ENCODE measurements at places on chromosomes 2 and 18. TPM values are rescaled to one million over a fixed set of nuclear protein-coding genes. Genes with fewer than 3 reads are reported as not detected.

Gene ZSWIM2
- not detected for total RNA-seq

- DNase-seq: no peak
These were observed 2.2 kb downstream of the MPP4 start for GRCh38 chr2:201696151-201696659.

DNA sequence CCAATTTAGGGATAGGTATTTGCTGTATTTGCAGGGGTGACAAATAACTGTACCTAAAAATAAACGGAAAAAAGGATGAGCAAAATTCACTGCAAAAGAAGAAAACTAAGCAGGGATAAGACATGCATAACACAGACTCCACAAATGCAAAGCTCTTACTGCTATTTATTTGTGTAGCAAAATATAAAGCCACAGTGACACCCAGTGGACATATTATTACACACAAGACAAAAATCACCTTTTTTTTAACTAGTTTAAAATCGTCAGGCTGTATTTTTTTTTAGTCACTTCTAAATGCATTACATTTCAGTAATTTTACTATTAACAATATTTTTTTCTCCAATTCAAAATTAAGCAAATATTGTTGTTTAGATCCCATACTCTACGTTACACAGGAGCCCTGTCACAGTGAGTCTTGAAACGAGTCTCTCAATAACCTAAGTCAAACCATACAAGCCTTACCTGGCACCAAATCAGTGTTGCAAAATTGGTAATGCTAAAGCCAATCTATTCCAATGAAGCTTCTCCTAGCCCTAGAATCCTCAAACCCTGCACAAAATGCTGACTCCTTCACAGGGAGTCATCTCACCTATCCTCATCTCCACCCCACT lies 23.7 kb downstream of the METTL4 start:
- no peak for DNase-seq

DNA sequence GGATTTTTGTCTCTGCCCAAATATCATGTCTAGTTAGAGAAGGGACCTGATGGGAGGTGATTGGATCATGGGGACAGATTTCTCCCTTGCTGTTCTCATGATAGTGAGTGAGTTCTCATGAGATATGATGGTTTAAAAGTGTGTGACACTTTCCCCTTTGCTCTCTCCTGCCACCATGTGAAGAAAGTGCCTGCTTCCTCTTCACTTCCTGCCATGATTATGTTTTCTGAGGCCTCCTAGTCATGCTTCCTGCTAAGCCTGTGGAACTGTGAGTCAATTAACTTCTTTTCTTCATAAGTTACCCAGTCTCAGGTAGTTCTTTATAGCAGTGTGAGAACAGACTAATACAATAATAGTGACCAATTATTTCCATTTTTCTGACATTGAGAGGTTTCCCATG lies 167.3 kb upstream of the CYRIA start:
- no peak for DNase-seq

DNA sequence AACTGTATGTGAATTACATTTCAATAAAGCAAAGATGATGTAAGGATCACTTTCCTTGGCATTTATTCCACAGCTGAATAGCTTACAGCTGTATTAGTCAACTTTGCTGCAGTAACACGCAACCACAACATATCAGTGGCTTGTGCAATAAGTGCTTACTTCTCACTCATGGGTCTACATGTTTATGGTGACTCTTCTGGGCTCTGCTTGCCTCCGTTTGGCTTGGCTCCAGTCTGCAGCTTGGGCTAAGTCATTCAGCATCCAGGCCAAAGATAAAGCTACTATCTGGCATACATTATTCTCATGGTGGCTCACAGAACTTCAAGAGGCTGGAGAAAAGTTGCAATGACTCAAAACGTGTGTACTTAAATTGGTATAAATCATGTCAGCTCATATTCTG lies 355.0 kb downstream of the RNF144A start:
- DNase-seq: no peak

GRCh38 chr2:234203135-234203984 lies 152.9 kb downstream of the SPP2 start:
- DNase-seq: peak; percentile 7

Gene EIF2AK2
- total RNA-seq: 48.8 TPM

Gene ORMDL1
- 47.2 TPM for total RNA-seq

GRCh38 chr2:158724803-158725381 lies 70.2 kb upstream of the DAPL1 start:
- no peak for DNase-seq

DNA sequence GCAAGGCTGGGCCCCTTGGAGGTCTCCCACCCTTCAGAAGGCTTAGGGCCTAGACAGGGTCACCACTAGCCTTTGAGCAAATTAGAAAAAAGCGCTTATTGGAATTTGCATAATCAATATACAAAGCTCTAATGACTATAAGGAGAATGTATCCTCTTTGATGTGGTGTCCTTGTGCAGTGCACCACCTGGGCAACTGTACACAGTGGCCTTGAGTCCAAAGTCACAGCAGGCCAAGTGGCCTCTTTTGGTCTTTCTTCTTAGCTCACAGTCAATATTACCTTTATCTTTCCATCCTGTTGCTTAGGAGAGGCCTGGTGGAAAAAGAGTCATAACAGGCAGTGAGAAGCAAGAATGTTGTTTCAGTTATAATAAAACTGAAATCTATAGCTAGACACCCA lies 19.7 kb upstream of the ST3GAL5 start:
- DNase-seq: no peak

GRCh38 chr2:19577723-19578122 lies 219.3 kb upstream of the OSR1 start:
- DNase-seq: no peak

GRCh38 chr2:136049011-136049742 lies 63.8 kb upstream of the DARS1 start:
- no peak for DNase-seq

- DNase-seq: no peak
These were observed 16.8 kb upstream of the SRBD1 start for GRCh38 chr2:45627911-45628310.

GRCh38 chr2:112811276-112811831 lies 25.2 kb downstream of the IL1B start:
- no peak for DNase-seq

Gene CD8B2
- 0.16 TPM for total RNA-seq

GRCh38 chr2:26561376-26561775 lies 79.8 kb downstream of the CIB4 start:
- peak; percentile 3 for DNase-seq

Gene FNDC4
- total RNA-seq: 3.1 TPM

GRCh38 chr2:38750011-38750890 lies 910 bp downstream of the SRSF7 start:
- DNase-seq: peak; percentile 78

DNA sequence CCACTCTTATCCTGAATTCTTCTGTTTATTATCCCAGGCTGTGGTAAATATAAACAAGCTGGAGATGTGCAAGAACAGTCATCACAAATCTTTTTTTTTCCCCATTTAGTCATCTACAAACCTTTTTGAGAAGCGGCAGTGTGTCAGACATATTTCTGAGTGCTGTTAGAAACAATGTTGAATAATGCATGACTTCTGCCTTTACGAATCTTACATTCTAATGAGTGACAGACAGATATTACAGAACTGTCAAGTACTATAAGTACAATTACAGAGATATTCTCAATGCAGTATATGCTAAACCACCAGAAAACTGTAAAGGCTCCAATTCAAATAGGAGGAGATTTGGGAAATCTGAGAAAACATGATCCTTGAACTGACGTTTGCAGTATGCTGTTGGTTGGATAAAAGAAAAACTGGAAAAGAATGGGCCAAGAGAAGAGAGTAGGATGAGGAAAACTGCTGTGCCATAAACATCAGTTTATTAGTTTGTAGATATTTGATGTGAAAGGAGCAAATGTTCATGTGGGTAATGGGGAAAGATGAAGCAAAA lies 379.5 kb upstream of the SLC8A1 start:
- DNase-seq: no peak

DNA sequence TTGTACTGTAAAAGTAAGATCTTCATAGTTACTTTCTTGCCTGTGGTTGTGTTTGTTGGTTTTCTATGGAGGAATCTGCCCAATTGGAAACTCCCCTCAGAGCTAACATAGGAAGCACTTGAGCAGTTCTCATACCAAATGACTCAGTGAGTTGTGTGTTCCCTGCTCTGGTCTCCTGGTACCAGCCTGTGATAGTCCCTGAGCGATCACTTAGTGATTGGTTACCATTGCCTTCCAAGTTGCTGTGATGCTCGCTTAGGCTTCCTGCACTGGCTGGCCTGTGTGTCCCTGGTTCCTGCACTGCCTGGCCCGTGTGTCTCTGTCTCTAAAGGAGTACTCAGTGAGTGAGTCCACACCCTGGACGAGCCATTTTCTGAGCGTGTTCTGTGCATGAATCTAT lies 133.0 kb downstream of the MAP4K4 start:
- no peak for DNase-seq

Gene INHA
- 0.19 TPM for total RNA-seq

Gene CFC1
- 0.28 TPM for total RNA-seq

DNA sequence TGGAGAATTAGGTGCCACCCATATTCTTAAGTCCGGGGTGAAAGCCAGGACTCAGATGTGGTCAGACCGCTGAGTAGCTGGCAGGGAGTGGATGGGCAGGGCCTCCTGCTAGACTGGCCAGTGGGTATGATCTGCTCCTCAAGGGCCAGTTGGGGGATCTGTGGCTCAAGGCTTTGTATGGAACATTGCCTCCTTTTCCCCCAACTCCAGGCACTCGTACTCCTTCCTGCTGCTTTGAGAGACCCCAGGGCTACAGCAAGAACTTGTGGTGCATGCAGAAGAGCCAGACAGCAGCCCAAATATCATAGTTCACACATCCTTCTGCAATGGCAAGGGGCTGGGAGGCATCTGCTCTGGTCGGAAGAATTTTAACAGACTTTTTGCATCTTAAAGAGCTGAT lies 61.7 kb downstream of the PDCL3 start:
- DNase-seq: no peak

Gene ITGB6
- 35.7 TPM for total RNA-seq

DNA sequence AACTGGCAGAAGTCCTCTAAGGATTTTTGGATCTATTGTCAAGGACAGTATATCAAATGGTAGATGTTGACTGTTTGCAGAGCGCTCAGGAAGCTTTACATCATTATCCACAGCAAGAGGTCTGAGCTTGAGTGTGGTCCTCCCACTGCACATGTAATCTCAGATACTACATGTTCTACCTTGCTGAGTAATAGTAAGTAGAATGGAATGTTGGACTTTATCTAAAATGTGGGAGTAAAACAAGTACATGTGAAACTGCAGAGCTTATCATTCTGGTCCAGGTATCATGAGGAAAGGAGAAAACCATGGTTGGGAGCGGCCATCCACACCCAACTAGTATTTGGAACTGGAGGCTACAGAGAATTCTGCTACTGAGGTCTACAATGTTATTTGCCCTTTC lies 19.3 kb upstream of the CD28 start:
- no peak for DNase-seq

Gene NT5C1B
- not detected for total RNA-seq

Gene TMEM178A
- total RNA-seq: 1.0 TPM

Gene LYG2
- total RNA-seq: not detected

Gene CD28
- total RNA-seq: 1.3 TPM

Gene CEP68
- total RNA-seq: 30.9 TPM

Gene HOXD12
- total RNA-seq: not detected

Gene STPG4
- total RNA-seq: not detected

GRCh38 chr2:241041589-241042158 lies 43.3 kb downstream of the SNED1 start:
- no peak for DNase-seq

- DNase-seq: no peak
These were observed 1.4 kb upstream of the CTNNA2 start for GRCh38 chr2:79511320-79511951.

- no peak for DNase-seq
These were observed 459.4 kb downstream of the EPHA4 start for GRCh38 chr2:221112744-221113143.

Gene RND3
- 80.1 TPM for total RNA-seq

GRCh38 chr18:60596928-60597327 lies 224.4 kb upstream of the MC4R start:
- DNase-seq: no peak

- DNase-seq: no peak
These were observed 9.5 kb upstream of the KCNG3 start for GRCh38 chr2:42503291-42503690.

- DNase-seq: no peak
These were observed 515.1 kb downstream of the STK39 start for GRCh38 chr2:167732326-167732725.

Gene RAB10
- 129 TPM for total RNA-seq

Gene LHCGR
- not detected for total RNA-seq

- DNase-seq: no peak
These were observed 92.6 kb upstream of the TSPYL6 start for GRCh38 chr2:54348646-54349045.

DNA sequence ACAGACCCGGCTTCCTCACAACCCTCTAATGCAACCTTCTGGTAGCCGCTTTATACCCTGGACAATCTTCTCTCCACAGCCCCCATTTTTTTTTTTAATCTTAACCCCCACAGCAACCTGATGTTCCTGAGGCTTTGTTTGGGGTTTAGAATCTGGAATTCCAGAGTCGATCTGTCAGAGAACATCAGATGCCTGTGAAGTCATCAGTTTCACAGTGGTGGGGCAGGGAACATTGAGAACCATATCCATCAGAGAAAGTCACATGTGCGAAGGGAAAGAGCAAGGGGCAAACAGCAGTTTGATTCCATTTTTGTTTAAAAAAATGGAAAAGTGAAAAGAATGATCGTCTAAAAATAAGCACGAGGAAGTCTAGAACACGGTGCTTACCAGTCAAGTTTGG lies 20.6 kb downstream of the NPAS2 start:
- DNase-seq: no peak

Gene IL36RN
- not detected for total RNA-seq

Gene BMP10
- 0.43 TPM for total RNA-seq

- DNase-seq: no peak
These were observed 31.3 kb upstream of the CREG2 start for GRCh38 chr2:101418460-101419095.

DNA sequence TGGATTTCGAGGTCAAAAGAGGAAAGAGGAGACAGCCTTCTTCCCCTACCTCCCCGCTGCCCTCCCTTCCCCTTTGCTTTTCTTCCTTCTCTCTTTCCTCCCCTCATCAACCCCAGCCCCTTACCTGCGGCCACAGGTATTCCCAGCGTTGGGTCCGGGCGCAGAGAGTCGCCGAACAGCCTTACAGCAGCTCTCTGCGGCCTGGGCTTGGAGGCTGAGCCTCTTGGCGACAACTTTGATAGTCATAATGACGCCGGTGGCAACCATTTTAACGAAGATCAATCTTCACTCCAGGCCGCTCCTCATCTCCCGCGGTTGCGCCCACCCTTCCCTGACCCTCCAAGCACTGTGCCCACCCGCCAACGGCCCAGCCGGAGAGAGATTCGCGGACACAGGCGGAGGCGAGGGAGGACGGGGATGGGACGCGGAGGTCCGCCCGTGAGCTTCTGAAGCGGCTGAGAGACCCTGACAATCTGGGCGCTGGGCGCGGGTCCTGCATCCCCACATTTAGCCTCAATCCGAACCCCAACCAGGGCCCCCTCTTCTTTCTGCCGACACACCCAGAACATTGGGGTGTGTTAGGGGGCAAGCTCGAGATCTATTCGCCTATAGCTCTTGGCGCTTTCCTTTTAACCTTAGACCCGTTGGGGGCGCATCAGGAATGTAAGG lies 1.5 kb upstream of the EVX2 start:
- no peak for DNase-seq

- DNase-seq: no peak
These were observed 335.1 kb downstream of the METTL4 start for GRCh38 chr18:2236232-2236631.

Gene LMAN1
- 54.1 TPM for total RNA-seq

- no peak for DNase-seq
These were observed 487.0 kb downstream of the DCC start for GRCh38 chr18:52826994-52827393.
